ENCODE measurements at places on chromosomes 12 and 14.

- no peak for DNase-seq
Observed at GRCh38 chr12:18849761-18850160, 111.8 kb downstream of the CAPZA3 start.

- no peak for DNase-seq
Observed at GRCh38 chr14:57345106-57345505, 45.3 kb upstream of the NAA30 start.

GRCh38 chr12:132216354-132216987 lies 72.2 kb downstream of the NOC4L start:
- DNase-seq, result no peak

DNA sequence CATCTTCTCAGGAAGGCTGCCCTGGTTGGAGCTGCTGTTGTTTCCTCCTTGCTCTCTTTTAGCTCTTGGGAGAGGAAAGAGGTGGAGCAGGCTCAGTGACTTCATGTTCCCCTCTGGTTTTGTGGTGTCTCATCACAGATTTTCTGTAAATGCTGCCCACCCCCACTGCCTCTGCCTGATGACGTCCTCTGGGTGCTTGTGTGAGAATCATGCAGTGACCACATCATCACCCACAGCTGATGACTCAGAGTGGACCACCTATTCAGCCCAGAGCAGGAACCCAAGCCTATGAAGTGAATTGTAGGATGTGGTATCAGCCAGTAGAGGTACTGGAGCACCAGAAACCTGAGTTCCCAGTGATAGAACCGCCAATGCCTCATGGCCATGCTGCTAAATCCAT lies at the start of gene GZMB:
Gene GZMB (minus strand): TSS at position 33 of the 400 bp plus-strand sequence. CDS start 30 bp downstream, at position 3.
- DNase-seq, result no peak

GRCh38 chr12:121390856-121391255 lies 9.1 kb upstream of the RNF34 start:
- no peak for DNase-seq

DNA sequence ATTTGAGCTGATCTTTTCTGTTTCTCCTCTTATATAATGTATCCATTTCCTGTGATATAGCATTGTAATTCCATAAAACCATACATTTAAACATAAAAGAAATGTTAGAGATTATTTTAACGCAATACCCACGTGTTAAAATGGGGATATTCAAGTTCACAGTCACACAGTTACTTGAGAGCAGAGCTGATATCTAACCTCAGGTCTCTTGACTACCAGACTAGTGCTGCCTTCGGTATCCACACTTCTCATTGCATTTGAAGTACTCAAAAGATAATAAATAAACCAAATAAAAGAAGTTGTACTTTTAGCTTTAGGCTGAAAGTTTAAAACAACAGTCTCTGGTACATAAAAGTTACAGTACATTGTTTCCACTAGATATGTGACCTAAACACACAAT lies 2.9 kb downstream of the CLECL1 start:
- DNase-seq, result no peak

Data from NCI-H2227 treated with DMSO at 0.1 percent for 48 hours (cell line).